ENCODE measurements at places on chromosomes 16 and 17.

GRCh38 chr17:27743281-27743885 lies 56.9 kb downstream of the NOS2 start:
- DNase-seq, result no peak

DNA sequence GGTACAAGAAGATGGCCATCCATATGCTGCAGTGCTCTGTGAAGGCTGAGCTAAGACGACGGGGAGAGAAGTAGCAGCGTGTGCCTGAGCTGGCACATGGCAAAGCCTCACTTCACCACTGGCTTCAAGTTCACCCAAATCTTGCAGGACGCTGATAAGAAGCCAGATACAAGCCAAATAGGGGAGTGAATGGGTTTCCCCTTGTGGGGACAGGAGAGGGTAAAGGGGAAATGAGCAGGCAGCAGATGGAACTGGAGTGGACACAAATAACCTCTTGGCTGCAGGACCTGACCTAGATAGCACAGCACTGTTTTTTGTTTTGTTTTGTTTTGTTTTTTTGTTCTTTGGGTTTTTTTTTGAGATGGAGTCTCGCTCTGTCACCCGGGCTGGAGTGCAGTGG lies 21.0 kb upstream of the PITPNA start:
- DNase-seq, result no peak

DNA sequence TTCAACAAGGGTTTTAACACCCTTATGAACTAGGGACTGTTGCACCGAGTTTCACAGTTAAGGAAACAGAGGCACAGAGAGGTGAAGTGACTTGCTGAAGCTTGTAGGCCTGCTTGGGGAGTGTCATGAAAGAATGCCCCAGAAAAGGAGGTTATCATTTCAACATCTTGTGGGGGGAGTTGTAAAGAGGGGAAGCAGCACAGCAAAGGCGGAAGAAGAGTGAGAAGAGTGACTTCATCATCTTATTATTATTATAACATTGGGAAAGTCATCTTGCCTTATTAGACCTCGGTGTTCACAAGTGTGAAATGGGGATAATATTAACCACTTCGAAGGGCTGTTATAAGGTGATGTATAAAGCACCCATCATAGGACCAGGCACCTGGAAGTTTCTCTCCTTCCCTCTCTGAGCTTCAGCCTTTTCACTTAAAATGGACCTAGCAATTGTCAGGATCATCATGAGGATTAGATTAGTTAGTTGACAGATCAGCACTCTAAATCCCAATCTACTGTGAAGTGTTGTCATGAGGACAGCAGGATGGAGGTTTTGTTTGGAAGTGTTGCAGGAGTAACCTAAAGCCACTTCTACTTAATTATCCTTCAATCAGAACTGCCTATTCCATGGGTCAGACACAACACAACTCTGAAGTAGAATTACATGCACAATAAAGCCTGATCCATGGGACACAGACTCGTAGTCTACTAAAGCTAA lies 2.3 kb downstream of the CCL4 start:
- DNase-seq, result no peak

- DNase-seq, result no peak
Measured at GRCh38 chr16:23869052-23869451, 33.3 kb downstream of the PRKCB start.

DNA sequence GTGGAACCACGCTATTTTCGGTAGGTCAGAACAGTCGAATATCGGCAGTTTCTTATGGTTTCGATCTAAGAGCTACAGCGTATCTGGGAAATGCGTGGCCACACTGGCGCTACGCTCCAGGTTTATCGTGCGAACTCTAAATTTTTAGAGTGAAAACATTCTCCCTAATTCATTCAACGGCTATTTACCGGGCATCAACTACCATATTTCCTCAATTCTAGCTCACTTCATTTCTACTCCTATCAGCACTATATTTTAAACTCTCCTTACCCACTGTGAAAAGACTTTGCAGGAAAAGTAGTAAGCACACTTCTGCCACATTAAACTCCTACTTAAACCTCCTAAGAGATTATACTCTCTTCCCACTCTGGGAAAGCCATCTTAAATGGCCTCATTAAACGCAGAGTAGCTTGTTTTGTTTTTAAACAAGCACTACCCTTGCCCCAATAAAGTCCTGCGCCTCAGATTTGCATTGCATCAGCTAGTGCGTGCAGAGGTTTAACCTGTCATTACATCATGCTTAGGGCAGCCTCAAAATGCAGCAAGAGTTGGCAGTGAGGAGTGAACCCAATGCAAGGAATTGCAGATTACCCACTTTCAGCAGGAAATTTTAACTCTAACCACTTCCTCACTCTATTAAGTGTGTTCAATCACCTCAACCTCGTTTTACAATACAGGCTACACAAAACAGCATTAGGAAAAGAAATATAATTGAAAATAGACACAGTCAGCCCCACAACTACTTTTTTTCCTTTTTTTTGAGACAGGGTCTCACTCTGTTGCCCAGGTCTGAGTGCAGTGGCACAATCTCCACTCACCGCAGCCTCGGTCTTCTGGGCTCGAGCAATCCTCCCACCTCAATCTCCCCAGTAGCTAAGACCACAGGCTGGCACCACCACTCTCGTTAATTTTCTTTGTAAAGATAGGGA lies 18.8 kb downstream of the SIAH1 start:
- peak; percentile 18 for DNase-seq

- no peak for DNase-seq
Measured at GRCh38 chr16:82331974-82332750, 162.1 kb upstream of the MPHOSPH6 start.

DNA sequence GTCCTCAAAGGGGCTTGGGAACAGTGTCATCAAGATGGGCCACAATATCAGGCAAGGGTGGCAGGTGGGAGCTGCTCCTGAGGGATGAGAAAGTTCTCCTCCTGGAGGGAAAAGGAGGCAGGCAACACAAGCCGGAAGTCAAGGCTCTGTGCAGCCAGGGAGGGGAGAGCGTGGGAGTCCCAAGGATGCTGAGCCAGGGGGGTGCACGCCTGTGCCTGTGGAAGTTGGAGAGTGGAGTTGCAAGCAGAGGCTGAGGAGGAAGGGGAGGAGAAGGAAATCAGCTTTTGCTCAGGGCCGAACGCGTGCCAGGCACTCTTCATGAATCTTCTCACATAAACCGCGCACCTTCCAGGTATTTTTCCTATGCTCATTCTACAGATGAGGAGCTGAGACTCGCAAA lies 7.4 kb upstream of the SLC13A2 start:
- DNase-seq, result no peak

GRCh38 chr17:15036238-15036637 lies 228.9 kb downstream of the PMP22 start:
- DNase-seq, result no peak

DNA sequence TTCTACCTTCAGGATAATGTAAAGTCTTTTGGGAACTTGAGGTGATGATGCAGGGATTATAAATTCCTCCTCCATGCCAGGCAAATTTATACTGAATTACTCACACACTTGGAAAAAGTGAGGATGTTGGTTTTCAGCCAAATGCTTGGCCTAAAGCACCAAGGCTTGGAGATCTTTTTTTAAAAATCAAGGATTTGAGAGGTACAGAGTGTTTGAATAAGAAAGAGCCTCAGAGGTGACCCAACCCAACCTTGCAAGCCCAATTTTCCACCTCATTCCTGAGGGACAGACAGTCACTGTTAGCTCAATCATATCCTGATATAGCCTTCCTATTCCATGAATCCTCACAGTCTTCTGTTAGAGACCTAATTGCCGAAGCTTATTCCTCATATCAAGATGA lies 14.0 kb downstream of the GRIN2A start:
- DNase-seq, result no peak

- no peak for DNase-seq
Measured at GRCh38 chr16:57392694-57393093, 11.9 kb upstream of the CCL17 start.

- no peak for DNase-seq
Measured at GRCh38 chr16:19848756-19849155, 35.9 kb downstream of the GPRC5B start.

GRCh38 chr17:49338883-49339282 lies 23.2 kb downstream of the ZNF652 start:
- no peak for DNase-seq

DNA sequence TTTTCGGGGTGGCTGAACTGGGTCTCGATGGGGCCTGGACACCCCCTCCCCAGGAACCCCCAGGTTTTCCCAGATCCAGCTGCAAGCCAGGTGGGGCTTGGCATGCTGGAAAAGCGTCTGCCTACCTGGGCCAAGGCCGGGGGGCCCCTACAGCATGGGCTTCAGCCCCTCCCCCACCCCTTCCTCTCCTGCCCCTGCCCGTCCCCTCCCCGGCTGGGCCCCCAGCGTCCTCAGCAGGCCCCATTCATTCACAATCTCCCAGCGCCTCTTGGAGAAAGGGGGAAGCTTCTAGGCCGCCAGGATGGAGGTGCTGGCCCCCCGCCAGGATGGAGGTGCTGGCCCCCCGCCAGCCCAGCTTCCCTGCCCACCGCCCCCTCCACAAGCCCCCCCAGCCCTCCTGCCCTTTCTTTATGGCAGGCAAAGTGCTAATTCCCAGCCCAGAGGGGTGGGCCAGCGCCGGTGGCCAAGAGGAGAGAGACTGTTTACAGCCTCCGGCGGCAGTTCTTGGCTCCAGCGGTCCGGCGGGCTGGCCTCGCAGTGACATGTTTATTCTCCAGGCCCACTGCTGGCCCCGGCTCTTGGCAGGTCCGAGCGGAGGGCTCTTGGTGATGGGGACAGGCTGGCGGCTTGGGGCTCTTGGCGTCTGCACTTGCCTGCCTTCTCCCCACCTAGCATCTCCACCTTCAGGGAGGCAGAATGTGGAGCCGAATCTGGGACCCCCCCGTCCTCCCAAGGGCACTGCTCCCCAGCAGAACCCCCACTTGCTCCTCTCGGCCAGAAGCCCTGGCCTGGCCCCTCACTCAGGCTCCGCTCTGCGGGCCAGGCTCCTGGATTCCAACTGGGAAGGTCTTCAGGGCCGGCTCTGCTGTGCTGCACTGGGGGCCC lies 94.4 kb upstream of the CIBAR2 start:
- DNase-seq, result no peak

GRCh38 chr16:80231888-80232287 lies 308.9 kb upstream of the DYNLRB2 start:
- no peak for DNase-seq

GRCh38 chr16:50609049-50609448 lies 60.9 kb downstream of the NKD1 start:
- no peak for DNase-seq

- DNase-seq, result no peak
Measured at GRCh38 chr17:56974055-56974454, 3.9 kb upstream of the SCPEP1 start.

GRCh38 chr16:48629016-48629415 lies 19.0 kb upstream of the N4BP1 start:
- DNase-seq, result no peak

DNA sequence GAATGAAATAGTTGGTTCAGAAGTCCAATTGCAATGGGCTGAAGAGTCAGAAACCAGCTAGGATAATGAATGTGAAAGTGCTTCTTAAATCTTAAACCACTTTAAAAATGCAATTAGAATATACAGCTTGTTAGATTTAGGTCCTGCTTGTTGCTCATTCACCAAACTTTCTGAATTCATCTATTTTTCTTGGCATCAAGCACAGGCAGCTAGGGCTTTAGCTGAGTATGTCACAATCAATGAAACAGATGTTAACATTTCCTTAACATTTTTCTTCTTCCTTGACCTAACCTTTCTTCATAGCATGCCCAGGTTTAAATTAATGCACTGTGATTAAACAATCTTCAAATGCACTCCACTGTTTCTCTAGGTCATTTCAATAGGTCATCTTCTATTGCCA lies 14.4 kb downstream of the KIF2B start:
- DNase-seq, result no peak

DNA sequence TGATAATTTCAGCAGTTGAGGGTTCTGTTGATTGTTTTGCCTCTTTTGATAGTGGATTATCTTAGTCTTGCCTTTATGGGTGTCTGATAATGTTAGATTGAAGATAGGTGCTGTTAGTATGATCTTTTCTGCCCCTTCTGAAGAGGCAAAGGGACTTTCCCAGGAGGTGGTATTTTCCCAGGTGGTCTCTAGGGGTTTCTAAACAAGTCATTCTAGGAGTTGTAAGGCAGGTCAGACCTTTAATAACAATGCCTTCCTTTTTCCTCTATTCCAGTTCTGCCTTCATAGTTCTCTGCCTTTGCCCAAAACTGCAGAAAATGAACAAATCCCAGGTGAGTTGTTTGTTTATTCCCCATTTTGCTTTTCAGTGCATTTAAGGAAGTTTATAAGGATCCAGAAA lies 4.3 kb downstream of the ZFP1 start:
- DNase-seq, result no peak

DNA sequence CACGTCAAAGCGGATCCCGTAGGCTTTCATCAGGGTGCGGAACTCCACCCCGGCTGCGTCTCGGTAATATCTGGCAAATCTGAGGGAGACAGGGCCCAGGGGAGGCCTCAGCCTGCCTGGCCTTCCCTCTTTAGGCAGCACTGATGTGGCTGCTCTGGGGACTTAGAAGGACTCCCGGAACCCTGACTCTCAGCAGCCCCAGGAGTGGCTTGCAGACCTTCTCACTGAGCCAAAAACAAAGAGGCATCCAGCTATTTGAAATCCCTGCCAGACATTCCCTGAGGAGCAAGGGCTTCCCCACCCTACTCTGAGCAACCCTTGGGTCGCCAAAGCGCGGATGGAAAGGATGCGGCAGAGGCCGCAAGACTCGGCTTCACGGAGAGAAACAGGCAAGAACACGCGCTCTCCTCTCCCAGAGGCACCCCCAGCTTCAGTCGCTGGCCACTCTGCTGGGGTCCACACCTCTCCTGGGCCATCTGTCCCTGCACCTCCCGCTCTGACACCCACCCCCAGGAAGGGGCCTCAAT lies 7.9 kb downstream of the P2RX5 start:
- no peak for DNase-seq

DNA sequence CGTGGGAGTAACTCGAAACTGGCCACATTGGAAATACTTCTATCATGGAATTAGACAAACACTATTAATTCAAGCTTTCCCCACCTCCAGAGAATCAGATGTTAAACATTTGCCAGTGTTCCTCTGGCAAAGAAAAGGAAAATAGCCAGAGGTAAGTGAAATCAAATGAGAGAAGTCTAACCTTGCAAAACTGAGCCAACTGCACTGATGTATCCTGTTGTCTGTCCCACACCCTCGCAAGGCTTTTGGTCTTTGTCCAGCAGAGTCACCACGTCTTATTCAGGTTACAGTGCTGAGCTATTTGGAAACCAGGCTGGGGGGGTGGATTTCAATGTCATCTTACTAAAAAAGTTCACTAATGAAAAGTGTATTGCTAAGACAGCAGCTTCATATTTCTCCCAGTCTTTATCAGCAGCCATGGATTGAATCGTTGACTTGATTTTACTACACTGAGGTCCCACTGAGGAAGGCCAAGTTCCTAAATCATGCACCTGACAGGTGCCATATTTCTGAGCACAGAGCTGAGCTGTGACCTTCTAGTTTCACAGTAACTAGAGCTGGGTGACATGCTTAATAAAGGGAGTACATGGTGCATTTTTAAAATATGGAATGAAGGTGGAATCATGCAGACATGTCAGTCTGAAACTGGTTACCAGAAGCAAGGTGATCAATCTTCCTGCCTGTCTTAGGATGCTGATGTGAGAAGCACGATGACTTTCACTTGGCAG lies 85.2 kb upstream of the HSBP1 start:
- DNase-seq, result no peak

All from T follicular helper cell (primary cell).